ENCODE measurements at places on chromosomes 5 and 9.

- DNase-seq = peak; percentile 19
Observed at GRCh38 chr5:38724301-38725030, 121.3 kb upstream of the OSMR start.

GRCh38 chr9:36162211-36162738 is 6.9 kb upstream of the CCIN start:
- DNase-seq = peak; percentile 15

- peak; percentile 13 for DNase-seq
Observed at GRCh38 chr9:5263351-5264218, 32.4 kb downstream of the INSL4 start.

DNA sequence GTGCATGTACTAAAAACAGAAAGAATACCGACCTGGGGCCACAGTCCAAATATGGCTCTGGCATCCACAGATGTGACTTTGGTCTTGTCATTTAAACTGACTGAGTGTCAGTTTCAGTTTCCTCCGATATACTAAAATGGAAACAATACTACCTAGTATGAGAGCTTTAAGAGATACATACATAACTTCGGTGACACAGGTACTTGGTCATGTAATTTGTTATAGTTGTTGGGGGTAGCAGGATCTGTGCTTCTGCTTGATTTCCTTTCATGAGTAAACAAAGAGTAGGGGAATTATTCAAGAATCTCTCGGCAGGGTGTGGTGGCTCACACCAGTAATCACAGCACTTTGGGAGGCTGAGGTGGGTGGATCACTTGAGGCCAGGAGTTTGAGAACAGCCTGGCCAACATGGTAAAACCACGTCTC is 32.1 kb downstream of the MTMR12 start:
- DNase-seq = no peak

DNA sequence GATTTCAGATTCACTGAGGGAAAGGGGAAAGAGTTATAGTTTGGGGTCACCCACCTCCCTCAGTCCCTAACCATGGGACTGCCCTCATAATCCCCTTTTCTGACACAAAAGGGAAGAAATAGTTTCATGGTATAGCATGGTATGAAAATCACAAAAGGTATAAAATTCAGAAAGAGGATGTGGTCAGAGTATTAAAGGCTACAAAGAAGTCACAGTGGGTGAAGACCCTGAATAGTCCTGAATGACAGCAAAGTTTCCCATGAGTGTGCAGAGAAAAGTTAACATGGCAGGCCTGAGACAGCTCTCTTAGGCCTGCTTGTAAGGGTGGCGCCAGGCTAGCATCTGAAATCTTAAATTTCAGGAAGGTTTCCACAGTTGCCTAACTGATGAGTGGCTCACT is 290.6 kb upstream of the ZNF608 start:
- DNase-seq = no peak

- no peak for DNase-seq
Observed at GRCh38 chr5:61251874-61252642, 80.0 kb upstream of the ZSWIM6 start.

GRCh38 chr5:175246242-175246888 is 197.6 kb downstream of the DRD1 start:
- DNase-seq = no peak

GRCh38 chr5:179892255-179892654 is 15.4 kb downstream of the TBC1D9B start:
- no peak for DNase-seq

- no peak for DNase-seq
Observed at GRCh38 chr5:14309199-14309598, 166.1 kb downstream of the TRIO start.
